ENCODE measurements at places on chromosomes 11 and 22.

DNA sequence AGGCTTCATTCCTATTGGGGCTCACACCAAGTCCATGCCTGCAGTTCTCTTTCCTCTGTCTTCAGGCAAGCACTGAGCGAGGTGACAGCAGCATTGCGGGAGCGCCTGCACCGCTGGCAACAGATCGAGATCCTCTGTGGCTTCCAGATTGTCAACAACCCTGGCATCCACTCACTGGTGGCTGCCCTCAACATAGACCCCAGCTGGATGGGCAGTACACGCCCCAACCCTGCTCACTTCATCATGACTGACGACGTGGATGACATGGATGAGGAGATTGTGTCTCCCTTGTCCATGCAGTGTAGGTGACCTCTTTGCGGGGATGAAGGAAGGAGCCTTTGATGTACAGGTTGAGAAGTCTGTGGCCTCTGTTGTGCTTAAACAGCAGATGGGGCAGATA is 11.4 kb upstream of the RRM1 start:
- no peak for DNase-seq

GRCh38 chr22:24592058-24592850 is 619 bp downstream of the LRRC75B start:
- DNase-seq: no peak

DNA sequence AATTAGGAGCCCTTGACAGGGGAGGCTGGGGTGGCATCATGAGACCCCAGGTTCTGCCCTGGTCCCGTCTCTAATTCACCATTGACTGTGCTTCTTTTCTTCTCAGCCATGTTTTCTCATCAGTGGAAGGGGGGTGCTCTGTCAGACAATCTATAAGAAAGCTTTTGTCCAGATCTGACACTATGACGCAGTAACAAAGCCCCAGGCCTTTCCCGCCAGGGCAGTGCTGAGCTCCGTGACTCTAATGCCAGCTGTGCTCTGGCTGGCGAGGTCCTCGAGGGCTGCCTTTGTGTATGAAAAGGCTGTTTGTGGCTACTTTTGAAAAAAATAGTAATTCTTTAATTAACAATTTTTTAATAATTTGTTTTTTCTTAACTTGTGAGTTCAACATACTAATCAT is 3.2 kb downstream of the CD6 start:
- no peak for DNase-seq

DNA sequence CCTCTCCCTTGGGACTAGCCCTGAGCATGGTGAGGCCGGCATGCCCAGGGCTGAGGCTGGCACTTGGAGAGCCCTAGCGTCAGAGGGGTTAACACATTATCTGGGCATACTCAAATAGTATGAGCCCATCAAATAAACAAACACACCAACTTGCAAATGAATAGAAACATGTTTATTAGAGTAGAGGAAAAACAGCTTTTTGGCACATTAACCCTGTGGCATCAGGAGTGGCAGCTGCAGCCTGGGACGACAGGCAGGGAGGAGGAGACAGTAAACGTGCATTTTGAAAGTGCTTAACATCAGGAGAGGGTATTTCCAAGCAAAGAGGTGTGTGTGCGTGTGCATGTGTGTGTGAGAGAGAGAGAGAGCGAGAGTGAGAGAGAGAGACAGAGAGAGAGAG is 684.9 kb downstream of the NTM start:
- no peak for DNase-seq

DNA sequence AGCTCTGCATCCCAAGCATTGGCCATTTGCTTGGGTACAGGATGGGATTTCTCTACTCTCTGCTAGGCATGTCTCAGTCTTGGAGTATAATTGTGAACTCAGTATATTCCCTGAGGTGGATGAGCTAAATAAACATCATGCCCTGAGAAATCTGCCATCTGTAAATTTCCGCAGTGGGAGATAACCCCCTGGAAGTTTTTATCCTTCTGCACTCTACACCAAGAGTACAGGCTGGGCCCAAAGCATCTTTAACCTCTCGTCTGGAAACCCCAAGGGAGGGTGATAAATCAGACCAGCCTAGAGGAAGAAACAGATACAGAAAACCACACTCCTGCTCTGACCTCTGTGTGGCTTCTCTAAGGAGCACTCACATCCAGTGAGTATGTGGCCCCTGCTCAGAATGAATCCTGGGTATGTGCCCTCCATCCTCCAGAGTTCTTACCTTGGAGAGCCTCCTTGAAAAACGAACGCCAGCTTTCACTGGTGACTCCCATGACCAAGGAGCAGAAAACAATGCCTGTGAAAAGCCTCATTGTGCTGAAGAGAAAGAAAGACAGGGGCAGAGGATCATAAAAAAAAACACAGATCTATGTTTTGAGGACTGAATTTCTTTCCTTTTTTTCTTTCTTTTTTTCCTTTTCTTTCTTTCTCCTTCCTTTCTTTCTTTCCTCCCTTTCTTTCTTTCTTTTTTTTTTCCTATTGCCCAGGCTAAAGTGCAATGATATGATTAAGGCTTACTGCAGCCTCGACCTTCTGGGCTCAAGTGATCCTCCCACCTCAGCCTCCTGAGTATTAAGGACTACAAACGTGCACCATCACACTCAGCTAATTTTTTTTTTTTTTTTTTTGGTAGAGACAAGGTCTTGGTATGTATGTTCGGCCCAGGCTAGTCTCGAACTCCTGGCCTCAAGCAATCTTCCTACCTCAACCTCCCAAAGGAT is 938 bp downstream of the SAA4 start:
- no peak for DNase-seq

DNA sequence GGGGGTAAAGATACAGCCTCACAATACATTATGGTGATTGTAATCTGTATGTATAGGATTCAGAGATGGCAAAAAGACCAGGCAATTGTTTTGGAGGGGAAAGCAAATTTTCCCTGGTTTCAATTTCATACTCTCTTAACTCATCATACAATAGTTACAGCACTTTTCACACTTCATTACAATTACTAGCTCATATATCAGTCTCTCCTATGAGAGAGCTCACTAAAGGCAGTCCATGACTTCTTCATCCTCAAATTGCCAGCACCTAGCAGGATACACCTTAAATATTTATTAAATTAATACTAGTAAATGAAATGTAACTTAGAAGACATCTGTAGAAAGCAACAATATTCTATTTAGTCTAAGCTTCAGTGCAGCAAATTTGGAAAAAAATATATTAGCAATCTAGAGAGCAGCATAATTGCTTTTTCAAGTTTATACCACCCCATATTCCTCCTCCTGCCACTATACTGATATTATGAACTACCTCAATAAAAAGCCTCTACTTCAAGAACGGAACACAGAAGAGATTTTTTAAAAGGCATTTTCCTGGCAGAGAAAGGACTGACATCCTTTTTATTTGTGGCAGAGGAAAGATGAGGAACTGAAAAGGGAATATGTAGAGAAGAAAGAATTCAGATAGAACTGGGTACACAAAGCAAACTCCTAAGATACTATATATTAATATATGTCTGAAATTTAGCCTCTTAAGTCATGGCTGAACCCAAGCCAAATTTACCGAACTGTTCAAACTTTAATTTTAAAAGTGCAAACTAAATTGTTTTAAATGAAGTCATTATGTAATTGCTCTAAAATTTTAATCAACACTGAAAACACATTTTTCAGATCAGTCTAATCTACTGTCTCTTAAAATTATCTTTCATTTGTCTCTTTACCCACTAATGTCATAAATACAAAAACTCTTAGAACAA is 27.7 kb downstream of the PICALM start:
- DNase-seq: no peak

DNA sequence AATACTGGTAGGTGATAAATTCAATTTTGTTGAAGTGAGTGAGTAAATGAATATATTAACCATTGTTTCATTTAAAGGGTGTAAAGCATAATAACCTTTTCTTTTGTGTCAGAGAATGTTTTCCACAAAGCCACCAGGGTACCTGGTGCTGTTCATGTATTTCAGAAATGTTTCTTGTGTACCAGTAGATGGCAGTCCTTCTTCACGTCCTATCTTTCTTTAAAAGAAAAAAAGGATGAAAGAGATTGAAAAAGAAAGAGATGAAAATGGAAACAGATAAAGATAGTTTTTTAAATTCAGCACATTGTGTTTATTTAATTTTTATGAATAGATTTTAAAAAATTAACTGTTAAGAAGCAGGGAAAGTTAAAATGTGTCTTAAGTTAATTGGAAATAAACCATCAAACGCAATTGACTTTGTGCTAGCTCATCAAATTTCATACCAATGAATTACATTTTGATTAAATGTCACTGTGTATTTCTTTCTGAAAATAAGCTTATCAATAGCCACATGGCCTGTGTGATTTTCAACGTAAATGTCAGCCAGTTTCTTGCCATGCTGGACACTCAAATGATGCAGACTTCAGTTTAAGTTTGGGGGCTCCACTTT is 65.5 kb upstream of the CHORDC1 start:
- no peak for DNase-seq

All from activated gamma-delta T cell treated with anti-CD3 and anti-CD28 coated beads, Interleukin-2, amount 50 U/mL, for 16 hours (primary cell).